Tongue (tissue), 3 donors: ENCODE measurements at places on chromosomes 2 and 18.

GRCh38 chr18:68778280-68778886, 19.5 kb upstream of the CCDC102B start:
- no peak for DNase-seq

- no peak for DNase-seq
Observed at GRCh38 chr2:205889114-205889513, 196.9 kb downstream of the INO80D start.

- DNase-seq = peak; percentile 69
Observed at GRCh38 chr2:189178054-189178453, 1.5 kb downstream of the COL5A2 start.

GRCh38 chr2:238716585-238716984, 131.3 kb upstream of the TWIST2 start:
- no peak for DNase-seq

DNA sequence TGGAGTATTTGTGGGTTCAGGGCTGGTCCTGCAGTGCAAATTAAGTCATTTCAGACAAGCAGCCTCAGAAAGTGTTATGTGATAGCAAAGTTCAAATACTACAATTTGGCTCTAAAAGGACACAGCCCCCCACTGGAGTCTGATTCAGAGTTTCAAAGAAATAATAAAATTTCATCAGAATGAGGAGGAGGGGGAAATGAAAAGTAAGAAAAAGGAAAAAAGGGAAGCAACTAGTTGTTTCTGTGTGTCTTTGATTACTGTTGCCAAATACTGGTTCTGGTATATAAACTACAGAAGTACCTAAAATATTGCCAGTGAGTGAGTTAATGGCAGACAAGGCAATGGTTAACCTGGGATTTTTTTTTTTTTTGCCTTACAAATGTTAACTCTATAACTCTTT, 773.9 kb downstream of the BCL11A start:
- no peak for DNase-seq

- DNase-seq = no peak
Observed at GRCh38 chr2:137879121-137879520, 85.2 kb upstream of the HNMT start.

DNA sequence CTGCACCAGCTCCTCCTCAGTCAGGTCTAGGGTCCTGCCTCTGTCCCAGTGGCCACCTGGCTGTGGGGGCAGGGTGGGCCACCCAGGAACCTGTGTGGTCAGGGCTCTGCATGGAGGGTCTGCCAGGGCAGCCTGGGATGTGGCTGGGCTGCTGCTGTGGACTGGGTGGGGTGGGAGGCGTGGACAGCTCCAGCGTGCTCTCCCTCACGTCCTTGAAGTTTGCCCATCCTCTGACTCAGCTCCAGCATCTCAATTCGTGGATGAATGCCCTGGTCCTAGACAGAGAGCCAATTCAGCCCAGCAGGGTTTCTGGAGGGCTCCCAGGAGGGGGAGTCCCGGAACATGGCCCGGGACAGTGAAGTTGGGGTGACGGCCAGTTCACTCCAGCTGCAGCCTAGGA, 64.3 kb upstream of the EPAS1 start:
- DNase-seq = no peak

- DNase-seq = no peak
Observed at GRCh38 chr2:128319631-128320191, 1.0 kb upstream of the HS6ST1 start.

GRCh38 chr2:101883860-101884259, 107.9 kb upstream of the IL1R2 start:
- peak; percentile 41 for DNase-seq

GRCh38 chr2:68767031-68767961, 32.7 kb downstream of the ARHGAP25 start:
- DNase-seq = peak; percentile 8

GRCh38 chr18:49949951-49950395, 136.6 kb upstream of the ACAA2 start:
- DNase-seq = no peak

- no peak for DNase-seq
Observed at GRCh38 chr2:236073867-236074655, 94.1 kb downstream of the GBX2 start.

- no peak for DNase-seq
Observed at GRCh38 chr2:102233132-102233884, 46.5 kb downstream of the IL1RL2 start.
